A673 (cell line): ENCODE measurements at places on chromosomes 4 and X.

- DNase-seq = no peak
Observed at GRCh38 chr4:6262847-6263487, 6.7 kb upstream of the WFS1 start.

DNA sequence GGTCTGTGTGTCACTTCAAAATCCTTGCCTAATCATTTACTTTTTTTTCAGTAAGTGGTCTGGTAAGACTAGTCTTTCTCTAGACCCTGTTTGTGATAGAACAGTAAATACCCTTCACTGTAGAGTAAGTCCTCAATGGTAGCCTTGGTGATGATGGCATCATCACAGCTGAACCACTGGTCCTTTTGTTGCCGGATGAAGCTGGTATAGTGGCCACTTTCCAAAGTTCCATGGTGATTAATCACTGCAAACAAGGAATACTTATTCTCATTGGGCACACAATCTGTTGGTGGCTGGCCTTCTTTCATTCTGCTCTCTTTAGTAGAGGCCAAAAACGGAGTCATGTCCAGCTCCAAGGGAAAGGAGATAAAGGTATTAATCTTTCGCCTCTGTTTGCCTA, 2.9 kb downstream of the USP51 start:
- DNase-seq = no peak

DNA sequence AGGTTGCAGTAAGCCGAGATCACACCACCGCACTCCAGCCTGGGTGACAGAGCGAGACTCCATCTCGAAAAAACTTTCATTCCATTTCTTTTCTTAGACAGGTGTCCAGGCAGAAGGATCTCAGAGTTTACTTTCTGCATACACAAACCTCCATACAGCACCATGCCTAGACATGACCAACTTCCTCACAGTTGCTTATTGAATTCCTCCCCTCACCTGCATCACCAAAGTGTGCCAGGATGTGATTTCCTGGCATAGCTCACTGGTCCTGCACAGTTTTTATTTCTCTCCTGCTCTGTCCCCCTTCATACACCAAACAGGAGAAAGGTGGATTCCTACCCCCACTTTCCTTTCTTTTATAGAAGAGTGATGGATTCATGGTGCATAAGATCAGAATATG, 34.7 kb upstream of the PPARGC1A start:
- DNase-seq = no peak

DNA sequence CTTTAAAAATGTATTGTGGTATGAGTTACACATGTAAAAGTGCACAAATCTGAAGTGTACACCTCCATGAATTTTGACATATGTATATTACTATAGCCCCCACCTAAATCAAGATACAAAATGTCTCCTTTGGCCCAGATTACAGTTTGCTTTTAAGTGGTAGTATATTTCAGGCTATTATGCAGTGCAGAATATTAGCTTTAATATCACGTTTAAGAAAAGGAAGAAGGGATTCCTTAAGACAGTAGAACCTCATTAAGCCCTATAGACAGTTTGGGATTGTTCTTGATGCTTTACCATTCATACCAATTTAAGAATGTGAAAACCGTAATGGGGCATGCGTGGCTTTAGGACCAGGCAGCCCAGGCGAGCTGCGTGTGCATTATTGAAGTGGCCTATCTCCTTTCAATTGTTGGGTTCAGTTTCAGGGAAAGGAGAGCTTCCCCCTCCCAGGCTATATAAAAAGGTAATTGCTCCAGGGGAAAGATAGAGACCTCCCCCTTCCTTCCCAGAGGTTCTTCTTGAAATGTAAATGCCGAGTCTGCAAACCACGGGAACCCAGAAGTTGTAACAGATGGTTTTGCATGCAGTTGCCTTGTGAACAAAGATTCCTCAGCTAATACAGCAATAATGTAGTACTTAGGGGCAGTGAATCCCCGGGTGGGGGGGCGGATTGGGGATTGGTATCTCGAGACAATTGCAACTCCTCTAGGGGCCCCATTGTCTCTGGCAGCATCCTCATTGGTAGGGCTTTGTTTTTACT, 106.1 kb downstream of the UCHL1 start:
- DNase-seq = no peak

DNA sequence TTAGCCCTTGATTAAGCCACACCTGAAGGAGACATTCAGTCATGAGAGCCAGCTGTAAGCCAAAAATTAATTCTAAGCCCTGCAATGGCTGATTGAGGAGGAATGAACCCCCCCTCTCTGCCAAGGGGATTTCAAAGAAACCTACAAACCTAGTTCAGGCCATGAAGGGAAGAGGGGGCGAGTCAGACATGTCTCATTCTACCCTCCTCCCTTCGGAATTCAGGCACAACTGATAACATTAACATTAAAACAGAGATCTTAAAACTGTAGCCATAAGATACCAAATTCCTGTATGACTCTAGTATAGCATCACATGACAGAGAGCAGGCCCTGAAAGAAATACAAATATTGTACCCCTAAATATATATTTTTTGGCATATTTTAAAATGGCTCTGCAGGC, 40.4 kb upstream of the AFAP1 start:
- DNase-seq = no peak

DNA sequence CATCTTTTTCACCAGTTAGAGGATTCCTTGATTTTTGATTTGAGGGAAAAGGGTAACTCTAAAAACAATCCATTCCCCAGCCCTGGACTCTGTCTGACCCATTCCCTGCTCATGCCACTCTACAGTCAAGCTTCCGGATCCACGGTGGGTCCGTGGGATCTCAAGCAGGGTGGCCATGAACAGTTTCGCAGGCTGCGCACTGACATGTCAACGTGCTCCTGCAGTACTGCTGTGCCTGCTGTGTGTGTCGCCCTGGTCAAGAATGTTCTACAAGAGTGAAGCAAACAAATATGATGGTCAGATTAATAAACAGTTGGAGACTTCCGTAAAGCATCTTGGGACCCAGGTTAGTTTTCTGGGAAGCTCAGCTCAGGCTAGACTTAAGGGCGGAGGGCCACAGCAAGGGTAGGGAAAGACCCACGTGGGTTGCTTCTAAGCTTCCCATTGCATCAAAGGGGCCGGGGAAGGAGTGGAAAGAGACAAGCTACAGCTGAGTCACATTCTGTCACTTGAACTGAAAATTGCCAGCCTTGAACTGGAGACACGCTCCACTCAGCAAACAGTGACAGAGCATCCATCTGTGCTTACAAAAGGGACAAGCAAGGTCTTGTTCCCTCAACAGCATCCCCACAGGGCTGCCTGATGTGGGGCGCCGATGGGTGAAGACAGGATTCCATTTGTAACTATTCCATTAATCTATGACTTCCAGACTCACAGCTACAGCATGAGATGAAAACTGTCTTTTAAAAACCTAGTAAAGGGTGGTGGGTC, 81.8 kb downstream of the MTMR1 start:
- no peak for DNase-seq

GRCh38 chr4:150739591-150739990, 157.6 kb downstream of the MAB21L2 start:
- DNase-seq = no peak

GRCh38 chr4:76373919-76374552, 46.9 kb downstream of the CCDC158 start:
- DNase-seq = no peak

DNA sequence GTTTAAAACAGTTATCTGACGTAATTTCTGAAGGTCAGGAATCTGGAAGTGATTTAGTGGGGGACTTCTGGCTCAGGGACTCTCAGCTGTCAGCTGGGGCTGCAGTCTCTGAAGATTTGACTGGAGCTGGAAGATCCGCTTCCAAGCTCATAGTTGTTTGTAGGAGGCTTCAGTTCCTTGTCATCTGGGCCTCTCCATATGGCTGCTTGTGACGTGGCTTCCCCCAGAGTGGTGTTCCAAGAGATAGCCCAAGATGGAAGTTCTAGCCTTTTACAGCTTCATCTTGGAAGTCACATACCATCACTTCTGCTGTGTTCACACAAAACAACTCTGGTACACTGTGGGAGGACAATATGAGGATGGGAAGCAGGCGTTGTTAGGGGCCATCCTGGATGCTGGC, 2.1 kb downstream of the MPC1L start:
- DNase-seq = no peak

GRCh38 chr4:8215001-8215427, 15.9 kb downstream of the SH3TC1 start:
- no peak for DNase-seq
